Renal cortex interstitium (tissue), 15 donors: ENCODE measurements at places on chromosomes 13 and 19.

DNA sequence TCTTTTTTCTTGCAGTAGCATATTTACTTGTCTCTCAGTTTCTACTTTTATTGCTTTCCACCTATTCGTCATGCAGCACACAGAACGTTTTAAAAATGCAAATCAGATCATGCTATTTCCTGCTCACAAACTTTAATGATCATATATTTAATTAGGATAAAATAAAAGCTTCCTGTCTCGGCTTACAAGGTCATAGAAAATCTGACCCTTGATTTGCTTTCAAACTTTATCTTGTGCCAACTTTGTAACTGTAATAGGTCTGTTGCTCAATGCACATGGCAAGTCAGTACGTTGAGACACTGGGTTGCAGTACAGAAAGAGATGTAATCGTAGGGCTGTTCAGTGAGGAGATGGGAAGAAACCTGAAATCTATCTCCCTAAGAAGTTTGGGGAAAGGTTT, 95.6 kb upstream of the CSNK1A1L start:
- DNase-seq = no peak

GRCh38 chr13:43432958-43433357, 353.8 kb downstream of the ENOX1 start:
- DNase-seq = no peak

- no peak for DNase-seq
Measured at GRCh38 chr13:107974409-107974808, 240.9 kb downstream of the LIG4 start.

GRCh38 chr13:40061466-40062450, 406.3 kb downstream of the COG6 start:
- DNase-seq = no peak

DNA sequence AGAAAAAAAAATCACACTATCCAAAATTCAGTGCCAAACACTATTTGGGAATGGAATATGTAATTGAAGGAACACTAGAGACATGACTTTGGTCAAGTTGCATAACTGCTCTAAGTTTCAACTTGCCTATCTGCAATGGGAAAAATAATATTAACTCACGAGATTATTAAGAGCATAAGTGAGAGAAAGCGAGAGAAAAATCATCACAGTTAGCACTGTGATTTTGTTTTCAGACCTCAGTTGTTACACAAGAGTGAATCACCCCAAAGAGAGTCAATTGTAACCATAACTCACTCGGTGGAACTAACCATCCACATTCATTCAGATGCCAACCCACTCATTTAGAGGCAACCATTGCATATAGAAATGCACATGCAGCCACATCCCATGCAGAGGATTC, 147.1 kb downstream of the NHLRC3 start:
- no peak for DNase-seq

DNA sequence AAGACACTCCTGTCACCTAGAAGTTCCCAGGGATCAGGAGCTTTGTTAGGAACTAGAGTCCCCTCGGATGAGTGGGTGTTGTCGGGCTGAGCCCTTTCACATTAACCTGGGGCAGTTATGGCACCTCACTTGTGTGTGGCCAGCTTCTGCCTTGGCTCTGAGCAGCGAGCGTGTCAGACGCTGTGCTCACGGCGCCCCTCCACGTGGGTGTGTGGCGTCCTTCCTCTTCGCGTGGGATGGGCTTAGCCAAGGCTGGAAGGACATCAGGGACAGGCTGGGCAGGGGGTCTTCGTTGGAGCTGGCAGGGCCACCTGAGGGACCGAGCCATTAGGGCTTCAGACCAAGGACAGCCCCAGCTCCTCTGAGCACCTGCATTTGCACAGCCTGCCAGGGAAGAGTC, 23.4 kb downstream of the DOT1L start:
- no peak for DNase-seq

DNA sequence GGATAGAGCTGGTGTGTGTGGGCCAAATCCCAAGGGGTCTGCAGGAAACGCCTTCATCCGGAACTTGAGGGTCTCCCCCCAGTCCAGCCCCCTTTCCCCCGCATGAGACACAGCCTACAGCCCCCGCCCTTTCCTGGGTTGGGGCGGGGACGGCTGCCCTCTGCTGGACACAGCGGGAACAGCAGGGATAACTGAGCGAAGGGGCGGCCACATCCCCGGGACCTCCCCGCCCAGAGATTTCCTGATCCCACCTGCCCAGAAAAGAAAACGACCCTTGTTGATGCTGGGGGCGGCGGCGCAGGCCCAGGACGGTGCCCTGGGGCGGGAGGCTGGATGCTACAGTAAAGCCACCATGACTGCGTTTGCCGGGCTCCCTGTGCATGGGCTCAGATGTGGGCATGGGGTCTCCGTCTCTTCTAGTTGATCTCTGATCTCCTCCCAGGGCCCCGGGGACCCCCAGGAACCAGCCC, 14.2 kb downstream of the ONECUT3 start:
- DNase-seq = no peak

DNA sequence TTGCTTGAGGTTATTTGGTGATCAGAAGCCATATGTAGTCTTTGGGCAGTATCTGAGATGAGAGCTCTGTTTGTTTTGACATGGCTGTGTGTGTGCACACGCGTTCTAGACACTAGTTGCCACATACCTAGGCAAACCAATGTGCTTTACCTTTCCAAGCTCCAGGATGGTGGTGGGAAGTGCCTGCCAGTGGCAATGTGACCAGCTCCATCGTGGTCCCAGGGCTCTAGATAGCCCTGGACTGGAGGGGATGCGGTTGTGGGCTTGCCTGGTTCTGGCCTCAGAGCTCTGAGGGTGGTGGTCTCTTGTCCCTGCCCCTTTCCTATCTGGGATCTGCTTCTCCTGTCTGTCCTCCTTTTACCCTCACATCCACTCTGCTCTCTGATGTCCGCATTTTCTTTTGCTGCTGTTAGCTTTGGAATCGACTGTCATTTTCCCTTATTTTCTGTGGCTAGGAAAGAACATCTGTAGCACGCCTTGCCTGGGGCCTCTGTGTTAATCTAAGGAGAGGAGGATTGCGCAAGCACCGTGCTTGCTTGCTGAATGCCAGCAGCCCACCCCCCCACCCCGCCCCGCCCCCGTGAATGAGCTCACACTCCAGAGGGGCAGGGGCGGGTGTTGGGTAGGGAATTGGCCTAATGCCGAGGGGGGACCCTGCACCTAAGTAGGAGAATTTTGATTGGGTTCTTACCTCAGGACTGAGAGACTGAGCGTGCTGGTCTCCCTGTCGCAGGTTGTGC, 89.5 kb downstream of the ARHGEF7 start:
- DNase-seq = no peak

DNA sequence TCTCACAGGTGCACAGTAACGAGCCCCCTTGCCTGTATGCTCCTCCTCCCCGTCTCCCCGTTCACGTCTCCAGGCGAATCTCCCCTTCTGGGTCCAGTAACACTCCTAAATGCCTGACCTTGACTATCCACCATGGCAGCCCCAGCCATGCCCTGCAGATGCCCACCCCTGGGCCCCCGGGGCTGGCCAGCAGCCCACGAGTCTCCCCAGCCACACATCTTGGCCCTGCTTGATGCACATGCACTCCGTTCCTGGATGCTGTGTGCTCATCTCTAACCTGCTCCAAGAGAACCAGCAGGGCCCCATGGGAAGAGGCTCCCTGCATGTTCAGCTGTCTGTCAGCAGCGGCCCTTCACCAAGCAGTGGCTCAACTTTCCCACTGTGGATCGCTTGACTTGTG, 32.0 kb downstream of the HPN start:
- no peak for DNase-seq

GRCh38 chr13:72782717-72783116, 784 bp downstream of the PIBF1 start:
- DNase-seq = no peak

GRCh38 chr19:23377276-23377675, 18.0 kb downstream of the ZNF91 start:
- no peak for DNase-seq

- DNase-seq = no peak
Measured at GRCh38 chr13:66443926-66444325, 786.2 kb downstream of the PCDH9 start.

GRCh38 chr13:25415241-25415640, 43.5 kb downstream of the ATP8A2 start:
- DNase-seq = no peak

DNA sequence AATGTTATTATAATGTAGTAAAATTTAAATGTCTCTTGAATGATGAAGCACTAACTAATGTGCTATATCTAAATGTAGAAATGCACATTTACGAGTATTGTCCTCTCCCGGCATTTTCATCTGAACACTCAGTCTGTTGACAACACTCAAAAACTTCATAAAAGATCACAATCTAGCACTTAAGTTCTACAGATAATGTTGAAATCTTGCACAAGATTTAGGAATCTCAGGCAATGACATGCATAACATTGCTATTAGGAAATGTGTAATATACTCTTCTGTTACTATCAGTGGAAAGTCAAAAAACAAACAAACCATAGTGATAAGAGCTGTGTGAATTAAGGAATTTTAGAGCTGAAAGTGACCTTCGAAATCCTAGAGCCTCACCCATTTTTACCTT, 37.5 kb upstream of the XPO4 start:
- DNase-seq = no peak

- DNase-seq = no peak
Measured at GRCh38 chr13:109243311-109243951, 543.0 kb downstream of the IRS2 start.

DNA sequence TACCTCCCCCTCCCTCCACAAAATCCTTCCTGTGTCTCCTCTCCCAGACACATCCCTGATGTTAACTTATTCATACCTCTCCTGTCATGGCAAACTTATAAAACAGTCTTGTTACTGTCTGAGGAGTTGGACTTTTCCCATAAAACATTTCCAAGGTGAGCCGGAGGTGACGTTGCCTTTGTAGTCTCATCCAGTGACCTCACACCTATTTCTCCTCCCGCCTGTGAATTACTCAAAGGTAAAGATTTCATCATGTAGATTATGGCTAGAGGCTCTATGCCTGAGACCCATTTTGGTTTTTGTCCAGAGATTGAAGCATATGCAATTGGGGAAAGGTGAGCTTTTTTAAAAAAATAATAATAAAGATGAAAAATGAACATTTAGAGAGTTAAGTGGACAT, 529.0 kb downstream of the MYO16 start:
- no peak for DNase-seq

DNA sequence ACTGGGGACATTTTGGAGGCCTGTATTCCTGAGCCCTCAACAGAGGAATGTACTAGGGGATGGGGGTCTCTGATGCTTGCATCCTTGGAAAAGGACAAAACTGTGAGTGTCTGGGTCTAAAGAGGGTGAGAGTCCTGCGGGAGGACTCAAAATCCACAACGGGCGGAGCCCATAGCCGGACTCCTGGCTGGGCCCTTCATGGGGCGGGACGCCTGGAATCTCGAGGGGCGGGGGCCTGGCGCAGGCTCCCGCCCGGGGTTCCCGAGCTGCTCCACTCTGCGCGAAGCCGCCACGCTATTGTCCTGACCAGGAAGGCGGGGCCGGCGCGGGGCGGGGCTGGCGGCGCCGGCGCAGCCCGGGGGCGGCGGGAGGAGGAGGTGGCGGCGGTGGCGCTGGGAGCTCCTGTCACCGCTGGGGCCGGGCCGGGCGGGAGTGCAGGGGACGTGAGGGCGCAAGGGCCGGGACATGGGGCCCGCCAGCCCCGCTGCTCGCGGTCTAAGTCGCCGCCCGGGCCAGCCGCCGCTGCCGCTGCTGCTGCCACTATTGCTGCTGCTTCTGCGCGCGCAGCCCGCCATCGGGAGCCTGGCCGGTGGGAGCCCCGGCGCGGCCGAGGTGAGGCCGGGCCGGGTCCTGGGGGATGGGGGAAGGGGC, at the start of gene APLP1:
APLP1 (plus strand) TSS at position 403 of the 651 bp plus-strand sequence; CDS start at position 466, 63 bp downstream.
- DNase-seq = no peak

DNA sequence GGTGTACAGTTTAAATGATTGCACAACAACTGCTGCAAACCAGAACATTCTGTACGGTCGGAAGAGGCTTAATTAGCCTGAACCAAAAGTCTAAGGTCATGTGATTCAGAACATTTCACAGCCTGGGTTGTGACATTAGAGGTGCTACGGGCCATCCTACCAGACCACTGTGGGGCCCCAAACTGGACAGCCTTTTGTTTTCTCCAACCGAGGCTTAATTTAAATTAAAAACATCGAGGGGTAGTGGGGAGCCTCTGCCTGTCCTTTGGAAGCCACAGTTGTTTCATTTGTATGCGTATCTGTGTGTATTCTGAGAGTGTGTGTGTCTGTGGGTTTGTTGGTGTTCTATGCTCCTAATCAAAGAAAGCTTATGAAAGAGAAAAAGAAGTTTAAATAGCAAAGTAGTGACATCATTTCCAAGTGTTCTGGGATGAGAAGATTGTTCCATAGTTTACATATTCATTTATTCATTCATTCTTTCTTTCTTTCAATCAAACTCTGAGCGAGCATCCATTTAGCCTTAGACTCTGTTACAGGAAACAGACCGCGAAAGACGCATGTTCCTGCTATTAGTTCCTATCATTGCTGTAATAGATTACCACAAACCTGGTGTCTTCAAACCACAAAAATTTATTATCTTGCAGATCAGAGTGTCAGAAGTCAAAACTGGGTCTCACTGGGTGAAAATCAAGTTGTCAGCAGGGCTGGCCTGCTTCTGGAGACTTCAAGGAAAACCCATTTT, 444.8 kb downstream of the FOXO1 start:
- no peak for DNase-seq

DNA sequence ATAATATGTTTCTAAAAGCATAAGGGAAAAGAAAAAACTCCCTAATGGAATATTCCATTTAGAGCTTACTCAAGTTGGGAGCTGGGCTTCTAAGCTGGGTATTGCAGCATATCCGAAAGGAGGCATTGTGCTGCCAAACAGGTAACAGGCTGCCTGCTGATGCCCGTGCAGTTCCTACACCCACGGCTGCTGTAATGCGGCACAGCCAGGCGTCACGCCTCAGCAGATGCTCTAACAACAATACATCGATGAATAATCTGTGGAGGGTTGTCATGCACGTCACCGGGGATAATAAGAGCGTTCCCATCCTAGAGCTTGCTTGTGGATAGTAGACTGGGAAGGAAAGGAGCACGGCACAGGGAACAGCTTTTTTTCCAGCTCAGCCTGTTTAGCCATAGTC, 1582.1 kb upstream of the SLC10A2 start:
- no peak for DNase-seq

DNA sequence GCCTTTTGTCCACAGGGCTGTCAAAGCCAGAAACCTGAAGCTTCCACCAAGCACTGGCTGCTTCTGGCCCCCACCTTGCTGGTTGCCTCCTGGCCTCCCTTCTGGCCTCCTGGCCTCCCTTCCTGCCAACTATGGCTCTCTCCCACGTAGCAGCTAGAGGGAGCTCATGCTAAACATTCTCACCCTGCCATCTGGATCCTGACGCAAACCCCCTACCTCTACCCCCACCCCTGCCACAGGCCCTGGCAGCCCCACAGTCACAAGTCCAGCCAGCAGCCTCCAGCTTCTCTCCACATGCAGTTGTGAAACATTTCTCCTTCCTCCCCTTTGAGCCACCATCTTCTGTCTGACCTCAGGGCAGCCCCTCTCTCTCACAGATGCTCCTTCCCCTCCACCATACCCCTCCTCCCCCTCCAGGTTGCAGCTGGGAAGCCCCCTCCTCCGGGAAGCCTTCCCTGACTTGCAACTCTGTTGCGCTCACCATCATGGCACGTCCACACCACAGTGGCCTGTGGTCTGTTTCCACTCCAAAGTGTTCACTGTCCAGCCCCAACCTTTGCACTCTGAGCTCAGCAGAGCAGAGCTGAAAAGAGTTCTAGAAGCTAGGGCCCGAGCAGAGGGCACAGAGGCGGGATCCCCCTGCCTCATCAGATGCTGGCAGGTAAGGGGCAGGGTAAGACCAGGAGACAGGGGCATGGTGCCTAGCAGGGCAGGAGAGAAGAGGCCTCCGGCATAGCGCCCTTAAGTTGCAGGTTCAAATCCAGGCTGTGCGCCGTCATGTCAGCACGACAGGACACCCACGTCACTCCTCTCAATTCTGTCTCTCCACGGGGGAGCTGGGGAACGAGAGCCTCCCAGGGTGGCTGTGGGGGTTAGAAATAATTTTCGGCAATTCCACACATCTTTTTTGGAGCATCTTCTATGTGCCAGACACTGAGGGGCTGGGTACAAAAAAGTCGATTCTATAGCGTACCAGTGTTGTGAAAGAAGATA, 7.3 kb downstream of the ADGRL1 start:
- no peak for DNase-seq
